ENCODE measurements at places on chromosomes 4 and X. TPM values are rescaled to one million over a fixed set of nuclear protein-coding genes. Genes with fewer than 3 reads are reported as not detected.

SOWAHD gene
- 0.57 TPM for total RNA-seq

TCEAL7 gene
- total RNA-seq: 7.9 TPM

HSD17B11 gene
- 27.0 TPM for total RNA-seq

DNA sequence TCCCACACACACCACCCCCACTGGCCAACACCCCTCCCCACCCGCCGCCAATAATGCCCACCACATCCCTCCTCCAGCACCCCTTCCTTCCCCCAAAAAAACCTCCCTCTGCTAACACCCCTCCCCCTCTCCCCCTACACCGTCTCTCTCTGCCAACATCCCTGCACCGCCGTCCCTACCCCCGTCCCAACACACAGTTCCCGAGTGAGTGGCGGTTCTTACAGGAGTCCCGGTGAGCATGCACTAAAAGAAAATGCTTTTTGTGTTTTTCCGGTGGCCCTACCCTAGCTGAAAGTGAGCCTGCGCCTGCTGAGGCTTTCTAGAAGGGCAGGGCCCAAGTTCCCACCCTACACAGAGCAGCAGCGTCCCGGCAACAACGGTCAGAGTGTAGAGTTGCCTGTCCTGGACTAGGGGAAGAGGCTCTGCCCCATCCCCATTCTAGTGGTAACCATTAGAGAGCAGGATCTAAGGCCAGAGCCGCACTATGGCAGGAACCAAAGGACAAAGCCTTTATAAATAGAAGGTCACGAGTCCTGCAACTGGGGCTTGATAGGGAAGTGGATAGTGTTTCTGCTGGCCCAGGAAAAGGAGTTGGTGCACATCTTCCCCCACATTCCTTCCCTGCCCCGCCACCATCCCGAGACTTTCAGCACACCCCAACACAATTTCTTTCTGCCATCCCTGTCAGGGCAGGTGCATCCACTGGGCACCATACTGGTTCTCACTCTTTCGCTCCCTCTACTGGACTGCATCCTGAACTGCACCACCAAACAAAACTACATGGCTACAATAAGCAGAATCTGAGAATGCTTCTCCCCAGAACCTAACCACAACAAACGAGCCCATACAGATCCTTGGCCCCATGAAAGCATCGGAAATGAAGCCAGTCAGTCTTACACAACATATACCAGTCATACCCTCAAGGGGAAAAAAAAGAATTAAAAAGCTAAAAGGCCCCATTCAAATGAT is 78.1 kb upstream of the PAGE3 start:
- no peak for DNase-seq

DNA sequence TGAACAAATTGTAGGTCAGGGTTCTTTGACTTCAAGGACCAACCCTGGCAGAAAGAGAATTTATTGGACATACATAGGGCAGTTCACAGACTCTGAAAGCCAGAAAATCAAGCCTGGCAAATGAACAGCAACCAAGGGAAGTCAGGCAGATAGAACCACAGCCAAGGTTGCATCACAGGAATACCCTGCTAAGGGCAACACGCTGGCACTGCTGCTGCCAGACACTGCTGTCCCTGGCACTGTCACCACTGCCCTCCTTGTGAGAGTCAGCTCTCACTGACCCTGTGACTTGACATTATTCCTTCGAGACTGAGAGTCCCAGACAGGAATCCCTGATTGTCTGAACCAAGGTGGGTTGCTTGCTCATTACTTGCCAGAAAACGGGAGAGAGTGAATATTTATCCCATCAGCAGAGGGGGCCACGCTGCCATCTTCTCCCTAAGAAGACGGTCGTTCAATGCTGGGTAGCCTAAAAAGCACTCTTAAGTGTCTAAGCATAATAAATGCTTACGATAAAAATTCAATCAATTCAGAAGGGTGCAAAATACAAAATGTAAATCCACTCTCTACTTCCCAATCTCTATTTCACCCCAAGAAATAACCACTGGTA is 23.2 kb upstream of the PTTG2 start:
- no peak for DNase-seq

GRCh38 chr4:113505044-113505443 is 256.5 kb downstream of the CAMK2D start:
- no peak for DNase-seq

- DNase-seq: no peak
Observed at GRCh38 chrX:63285375-63285774, 65.8 kb downstream of the SPIN4 start.

DNA sequence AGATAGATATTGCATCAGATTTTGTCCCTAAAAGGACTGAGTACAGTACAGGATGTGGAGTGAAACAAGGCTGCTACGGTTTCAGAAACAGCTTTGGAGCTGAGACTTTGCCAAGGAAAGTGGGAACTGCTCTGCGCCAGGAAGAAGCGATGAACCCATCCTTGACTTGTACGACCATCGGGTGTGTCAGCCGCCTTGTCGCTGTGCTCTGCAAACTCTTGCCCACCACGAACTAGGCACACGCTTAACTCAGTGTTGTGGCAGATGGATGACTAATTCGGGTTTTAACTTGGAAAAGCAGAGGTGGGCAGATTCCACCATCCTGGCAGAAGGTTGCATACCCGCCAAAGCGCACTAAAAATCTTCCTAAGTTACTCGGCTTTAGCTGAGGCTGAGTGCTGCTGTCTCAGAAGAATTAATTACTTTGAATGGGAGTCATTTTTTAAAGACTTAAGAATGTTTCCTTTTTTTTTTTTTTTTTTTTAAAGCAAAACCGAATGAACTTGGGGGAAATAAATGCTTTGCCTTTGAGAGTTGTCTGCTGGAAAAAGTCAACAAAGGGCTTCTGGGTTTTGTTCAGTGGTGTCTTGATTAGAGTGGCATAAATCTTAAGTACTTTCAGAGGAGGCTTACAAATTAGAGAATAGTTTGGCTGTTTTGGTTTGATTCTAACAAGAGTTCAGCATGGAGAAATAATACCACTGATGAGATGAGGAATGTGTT is 69.5 kb downstream of the SHROOM2 start:
- DNase-seq: no peak

GRCh38 chr4:142975618-142976017 is 129.5 kb upstream of the INPP4B start:
- no peak for DNase-seq

DNA sequence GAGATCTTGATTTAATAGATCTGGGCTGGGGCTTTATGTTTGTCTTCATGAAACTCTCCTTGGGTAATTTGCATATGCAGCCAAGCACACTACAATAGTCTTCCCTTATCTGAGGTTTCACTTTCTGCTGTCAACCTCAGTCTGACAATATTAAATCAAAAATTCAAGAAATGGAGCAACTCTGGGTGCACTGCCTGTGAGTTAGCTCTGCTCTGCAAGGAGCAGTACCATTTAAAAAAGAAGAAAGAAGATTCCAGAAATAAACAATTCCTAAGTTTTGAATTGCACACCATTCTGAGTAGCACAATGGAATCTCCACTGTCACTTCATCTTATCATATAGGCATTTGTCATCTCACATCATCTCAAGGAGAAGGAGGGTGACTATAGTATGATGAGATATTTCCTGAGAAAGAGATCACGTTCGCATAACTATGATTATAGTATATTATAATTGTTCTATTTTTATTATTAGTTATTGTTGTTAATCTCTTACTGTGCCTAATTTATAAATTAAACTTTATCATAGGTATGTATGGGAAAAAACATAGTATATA is 9.4 kb downstream of the FNIP2 start:
- DNase-seq: no peak

DNA sequence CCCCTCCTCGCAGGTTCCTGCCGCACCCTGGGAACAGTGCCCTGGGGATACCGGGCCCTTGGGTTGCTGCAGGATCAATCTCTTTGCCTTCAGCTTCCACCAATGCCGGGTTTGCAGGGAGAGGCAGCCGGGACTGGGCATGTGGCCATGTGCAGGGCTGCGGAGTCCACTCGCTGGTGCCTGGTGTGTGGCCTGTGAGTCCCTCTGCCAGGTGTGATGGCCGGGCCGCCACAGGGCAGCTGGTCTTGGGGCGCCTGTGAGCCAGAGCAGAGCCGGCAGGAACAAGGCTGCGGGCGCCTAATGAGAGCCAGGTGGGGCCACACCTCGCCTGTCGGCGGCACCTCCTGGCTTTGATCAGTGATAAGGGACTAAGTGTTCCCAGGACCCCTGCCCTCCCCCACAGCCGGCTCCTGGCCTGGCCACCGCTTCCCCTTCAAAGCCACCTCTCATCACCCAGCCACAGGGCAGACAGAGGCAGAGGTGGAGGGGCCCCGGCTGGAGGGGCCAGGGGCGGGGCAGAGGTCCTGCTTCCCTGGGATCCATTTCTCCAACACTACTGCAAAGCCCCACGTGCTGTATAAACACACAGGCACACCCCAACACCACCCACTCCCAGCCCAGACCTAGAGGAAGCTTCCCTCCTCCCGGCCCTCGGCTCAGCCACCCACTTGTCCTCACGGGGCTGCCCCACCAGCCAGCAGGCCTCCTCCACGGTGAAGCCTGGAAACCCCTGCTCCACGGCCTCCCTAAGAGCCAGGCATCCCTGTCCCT is 132.7 kb downstream of the CPZ start:
- peak; percentile 32 for DNase-seq

- no peak for DNase-seq
Observed at GRCh38 chrX:121479406-121479805, 432.0 kb downstream of the GLUD2 start.

DNA sequence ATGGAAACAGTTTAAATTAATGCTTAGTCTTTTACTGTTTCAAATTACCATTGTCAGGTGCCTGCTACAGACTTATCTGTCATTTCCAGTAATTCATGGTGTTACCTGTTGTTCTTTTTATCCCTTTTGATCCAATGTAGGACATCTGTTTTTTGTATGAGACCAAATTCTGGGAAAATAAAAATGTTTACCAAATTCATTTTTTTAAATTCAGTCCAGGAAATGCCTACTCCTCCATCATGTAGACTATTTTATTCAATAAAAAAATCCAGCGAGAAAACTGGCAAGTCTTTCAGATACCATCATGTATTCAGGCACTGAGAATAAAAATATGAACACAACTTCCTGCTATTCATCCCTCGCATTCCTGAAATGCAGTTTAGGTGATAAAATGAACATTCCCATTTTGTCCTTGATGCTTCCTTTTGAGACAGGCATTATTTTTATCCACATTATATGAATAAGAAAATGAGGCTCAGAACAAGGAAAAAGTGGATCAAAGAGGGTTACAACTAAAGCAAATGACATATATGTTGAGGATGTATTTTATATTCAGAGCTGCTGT is 584.2 kb downstream of the SPRY1 start:
- DNase-seq: no peak

GRCh38 chr4:186204686-186205085 is 13.3 kb downstream of the CYP4V2 start:
- no peak for DNase-seq

DNA sequence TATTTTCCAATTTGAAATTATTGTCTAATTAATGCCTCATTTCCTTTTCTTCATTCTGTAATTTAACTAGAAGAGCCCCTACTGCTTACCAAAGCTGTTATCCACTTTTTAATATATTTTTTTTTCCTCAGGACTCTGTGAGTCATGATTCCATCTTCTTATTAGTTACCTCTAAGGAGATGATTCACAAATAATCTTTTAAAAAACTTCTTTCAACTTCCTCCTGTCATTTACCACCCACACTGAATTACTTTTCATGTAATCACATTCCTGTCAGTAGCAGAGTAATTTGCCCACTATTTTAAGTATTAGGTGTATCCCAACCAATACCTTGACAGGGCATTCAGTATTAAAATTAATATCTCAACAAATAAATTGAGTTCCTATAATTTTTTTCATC is 470.9 kb upstream of the ADGRL3 start:
- DNase-seq: no peak
